ENCODE measurements at places on chromosomes 1 and 21. TPM values are rescaled to one million over a fixed set of nuclear protein-coding genes. Genes with fewer than 3 reads are reported as not detected.

Gene BARHL2
- total RNA-seq, result not detected

Gene TIE1
- total RNA-seq, result 0.98 TPM

Gene OR2T33
- total RNA-seq, result 0.13 TPM

Gene FCRL6
- not detected for total RNA-seq

Gene PTPN7
- total RNA-seq, result 0.16 TPM

Gene CYP4Z1
- not detected for total RNA-seq

Gene ABCB10
- total RNA-seq, result 8.6 TPM

Measured in mesangial cell (primary cell).